Skeletal muscle cell (primary cell): ENCODE measurements at places on chromosomes 7 and 10.

DNA sequence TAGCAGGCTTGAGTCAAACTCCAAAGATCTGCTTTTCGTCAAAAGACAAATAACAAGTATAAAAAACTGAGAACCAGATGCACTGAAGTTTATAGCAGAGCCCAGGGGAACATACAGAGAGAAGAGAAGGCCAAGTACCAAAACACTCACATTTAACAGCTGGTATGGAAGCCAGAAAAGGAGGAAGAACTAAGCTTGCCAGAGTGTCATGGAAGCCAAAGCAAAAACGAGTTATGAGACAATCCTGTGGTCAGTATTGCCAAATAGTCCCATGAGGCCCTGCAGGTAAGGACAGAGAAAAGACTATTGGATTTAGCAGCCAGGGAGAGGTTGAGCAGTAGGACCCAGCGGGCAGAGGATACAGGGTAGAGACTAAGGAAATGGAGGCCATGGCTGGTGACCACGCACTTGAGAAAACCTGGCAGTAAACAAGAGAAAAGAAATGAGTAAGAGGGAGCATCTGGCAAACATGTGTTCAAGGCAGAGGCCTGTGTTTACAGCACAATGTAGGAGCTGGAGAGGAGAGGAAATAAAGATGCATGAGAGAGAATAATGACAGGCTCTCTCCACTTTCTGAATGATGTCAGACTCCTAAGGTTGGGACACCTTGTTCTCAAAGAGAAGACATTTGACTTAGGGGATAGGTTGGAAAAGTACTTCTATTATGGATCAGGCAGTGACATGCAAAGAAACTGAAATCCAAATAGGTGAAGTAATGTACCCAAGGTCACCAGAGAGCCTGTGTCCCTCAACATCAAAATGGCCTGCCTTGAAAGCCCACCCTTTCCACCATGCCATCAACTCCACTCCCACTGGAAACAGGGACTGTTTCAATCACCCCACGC, 9.1 kb downstream of the CREB3L2 start:
- DNase-seq: peak; percentile 98

GRCh38 chr7:82443547-82444219, at the start of gene CACNA2D1:
Gene CACNA2D1 (minus strand): TSS chr7:82443777.
- DNase-seq: peak; percentile 71

- no peak for DNase-seq
These were observed 127.5 kb upstream of the GPR26 start for GRCh38 chr10:123538401-123539320.

DNA sequence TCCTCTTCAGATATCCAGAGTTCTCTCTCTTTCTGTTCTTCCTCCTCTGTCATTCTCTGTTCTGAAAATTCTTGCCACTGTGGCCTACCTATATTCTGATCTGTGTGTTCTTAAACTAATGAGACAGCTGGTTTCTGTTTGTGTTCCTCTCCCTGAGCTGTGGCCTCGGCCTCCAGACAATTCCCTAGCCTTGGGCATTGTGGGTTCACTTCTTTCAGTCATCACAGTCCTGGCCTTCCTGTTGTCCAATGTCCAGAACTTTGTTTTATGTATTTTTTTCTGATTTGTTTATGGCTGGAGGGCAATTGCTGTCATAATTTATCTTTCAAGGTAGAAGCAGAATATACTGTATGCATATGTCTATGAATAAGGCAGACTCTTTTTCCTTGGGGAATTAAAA, 173.2 kb upstream of the MTPN start:
- DNase-seq: no peak

- DNase-seq: no peak
These were observed 1.0 kb downstream of the TLL2 start for GRCh38 chr10:96512524-96513304.

DNA sequence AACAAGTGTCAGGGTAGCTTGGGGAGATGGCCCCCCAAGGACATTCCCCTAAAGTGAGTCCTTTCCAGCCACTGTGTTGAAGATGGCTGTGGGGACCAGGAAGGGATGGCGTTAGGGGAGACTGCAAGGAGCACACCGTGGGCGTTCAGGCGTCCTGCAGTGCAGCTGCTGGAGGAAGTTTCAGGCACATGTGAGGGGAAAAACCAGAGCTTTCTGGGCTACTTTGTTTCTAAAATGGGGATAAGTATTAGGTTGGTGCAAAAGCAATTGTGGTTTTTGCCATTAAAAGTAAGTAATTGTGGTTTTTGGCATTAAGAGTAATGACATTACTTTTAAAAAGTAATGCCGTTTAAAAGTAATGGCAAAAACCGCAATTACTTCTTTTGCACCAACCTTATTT, 14.3 kb downstream of the PRF1 start:
- no peak for DNase-seq

- no peak for DNase-seq
These were observed 19.6 kb downstream of the SVIL start for GRCh38 chr10:29615195-29615594.

- DNase-seq: peak; percentile 83
These were observed 3.2 kb upstream of the MRPS24 start for GRCh38 chr7:43872406-43873110.

- no peak for DNase-seq
These were observed 163.9 kb downstream of the ADARB2 start for GRCh38 chr10:1573334-1573969.

GRCh38 chr10:114180937-114181336, 1.8 kb downstream of the TDRD1 start:
- DNase-seq: no peak

GRCh38 chr10:22999942-23000341, 72.1 kb downstream of the ARMC3 start:
- DNase-seq: no peak

- DNase-seq: no peak
These were observed 10.4 kb upstream of the ZNF485 start for GRCh38 chr10:43595739-43596298.

DNA sequence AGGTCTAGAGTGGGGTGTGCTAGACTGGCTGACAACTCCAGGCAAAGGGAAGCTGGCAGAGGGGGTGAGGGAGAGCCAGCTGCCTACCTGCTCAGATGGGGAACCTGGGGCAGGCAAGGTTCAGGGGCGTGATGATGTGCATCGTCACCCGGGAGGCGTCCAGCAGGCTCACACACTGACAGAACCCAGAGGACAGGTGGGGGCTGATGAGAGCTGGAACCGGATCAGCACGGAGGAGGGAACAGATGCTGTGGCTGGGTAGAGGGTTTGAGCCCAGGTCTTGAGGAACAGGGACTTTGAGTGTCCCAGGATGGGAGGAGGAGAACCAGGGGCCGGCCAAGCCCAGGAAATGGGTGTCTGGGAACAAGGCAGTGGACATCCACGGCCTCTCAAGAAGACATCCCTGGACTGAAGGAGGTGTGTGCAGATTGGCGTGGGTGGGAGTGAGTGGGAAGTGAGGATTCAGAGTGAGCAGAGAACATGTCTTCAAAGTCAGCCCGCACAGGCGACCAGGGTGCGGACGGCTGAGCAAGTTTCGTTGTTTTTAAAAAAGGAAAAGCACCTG, 3.9 kb downstream of the RASGEF1A start:
- no peak for DNase-seq

DNA sequence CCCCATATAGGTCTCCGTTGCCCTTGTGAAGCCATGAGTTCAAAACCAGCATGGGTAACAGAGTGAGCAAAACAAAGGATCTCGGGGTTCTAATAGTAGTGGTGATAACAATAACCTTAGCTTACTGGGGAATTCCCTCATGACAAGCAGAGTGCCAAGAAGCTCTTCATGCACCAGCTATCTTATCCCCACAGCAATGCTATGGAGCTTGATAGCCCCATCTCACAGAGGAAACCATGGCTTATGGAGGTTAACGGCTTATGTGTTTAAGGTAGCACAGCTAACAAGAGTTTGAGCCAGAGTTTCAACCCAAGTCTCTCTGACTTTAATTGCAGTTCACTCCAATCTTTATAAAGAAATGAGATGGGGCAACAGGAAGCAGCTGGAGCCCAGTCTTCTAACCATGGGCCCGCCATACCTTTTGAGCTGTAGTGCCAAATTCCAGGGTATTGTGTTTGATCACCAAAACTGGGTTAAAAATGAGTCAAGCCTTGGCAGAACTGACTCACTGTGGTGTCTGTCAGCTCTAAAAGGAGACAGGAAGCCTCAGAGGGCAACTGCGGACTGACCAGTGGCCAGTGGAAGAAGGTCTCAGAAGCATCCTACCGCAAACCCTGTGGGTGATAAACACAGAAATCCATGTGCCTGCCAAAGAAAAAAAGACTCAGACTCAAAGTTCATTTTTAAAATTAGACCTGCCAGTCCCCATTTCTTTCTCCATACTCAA, 16.5 kb upstream of the PLAU start:
- DNase-seq: peak; percentile 78
